ENCODE measurements at places on chromosomes 2 and 18. TPM values are rescaled to one million over a fixed set of nuclear protein-coding genes. Genes with fewer than 3 reads are reported as not detected.

CNOT11 gene
- total RNA-seq: 60.9 TPM

DNA sequence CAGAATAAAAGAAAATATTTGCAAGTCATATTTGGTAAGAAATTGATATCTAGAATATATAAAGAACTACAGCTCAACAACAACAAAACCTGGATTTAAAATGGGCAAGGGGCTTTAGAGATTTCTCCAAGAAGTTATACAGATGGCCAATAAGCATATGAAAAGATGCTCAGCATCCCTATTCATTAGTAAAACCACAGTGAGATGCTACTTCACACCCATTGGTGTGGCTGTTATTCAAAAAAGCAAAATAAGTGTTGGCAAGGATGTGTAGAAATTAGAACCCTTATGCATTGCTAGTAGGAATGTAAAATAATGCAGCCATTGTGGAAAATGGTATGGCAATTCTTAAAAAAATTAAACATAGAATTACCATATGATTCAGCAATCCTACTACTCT lies 29.8 kb downstream of the TANK start:
- H3K4me3 ChIP-seq: no peak overlapping the region
- H3K36me3 ChIP-seq: no peaks in the 10 kb centered on the region
- H3K27ac ChIP-seq: no peak overlapping the region
- no peak for DNase-seq
- no peaks in the 10 kb centered on the region for H3K27me3 ChIP-seq
- H3K4me1 ChIP-seq: no peaks in the 10 kb centered on the region

DNA sequence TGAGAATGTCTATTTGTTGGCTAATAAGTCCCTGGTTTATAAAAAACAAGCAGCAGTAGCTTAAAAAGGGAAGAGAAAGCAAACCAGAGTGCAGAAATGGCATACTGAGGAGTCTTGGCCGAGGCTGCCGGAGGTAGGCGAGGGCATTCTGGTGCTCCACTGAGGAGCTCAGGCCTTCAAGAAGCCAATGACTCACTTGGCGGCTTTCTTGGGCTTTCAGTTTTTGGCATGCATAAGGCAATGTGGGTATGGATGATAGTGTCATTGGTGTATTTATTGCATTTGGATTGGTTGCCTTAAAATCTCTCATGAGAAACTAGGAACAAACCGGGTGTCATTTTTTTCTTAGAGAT lies 119.6 kb upstream of the ARL5A start:
- DNase-seq: no peak
- no peak overlapping the region for H3K27ac ChIP-seq
- no peaks in the 10 kb centered on the region for H3K27me3 ChIP-seq

DNA sequence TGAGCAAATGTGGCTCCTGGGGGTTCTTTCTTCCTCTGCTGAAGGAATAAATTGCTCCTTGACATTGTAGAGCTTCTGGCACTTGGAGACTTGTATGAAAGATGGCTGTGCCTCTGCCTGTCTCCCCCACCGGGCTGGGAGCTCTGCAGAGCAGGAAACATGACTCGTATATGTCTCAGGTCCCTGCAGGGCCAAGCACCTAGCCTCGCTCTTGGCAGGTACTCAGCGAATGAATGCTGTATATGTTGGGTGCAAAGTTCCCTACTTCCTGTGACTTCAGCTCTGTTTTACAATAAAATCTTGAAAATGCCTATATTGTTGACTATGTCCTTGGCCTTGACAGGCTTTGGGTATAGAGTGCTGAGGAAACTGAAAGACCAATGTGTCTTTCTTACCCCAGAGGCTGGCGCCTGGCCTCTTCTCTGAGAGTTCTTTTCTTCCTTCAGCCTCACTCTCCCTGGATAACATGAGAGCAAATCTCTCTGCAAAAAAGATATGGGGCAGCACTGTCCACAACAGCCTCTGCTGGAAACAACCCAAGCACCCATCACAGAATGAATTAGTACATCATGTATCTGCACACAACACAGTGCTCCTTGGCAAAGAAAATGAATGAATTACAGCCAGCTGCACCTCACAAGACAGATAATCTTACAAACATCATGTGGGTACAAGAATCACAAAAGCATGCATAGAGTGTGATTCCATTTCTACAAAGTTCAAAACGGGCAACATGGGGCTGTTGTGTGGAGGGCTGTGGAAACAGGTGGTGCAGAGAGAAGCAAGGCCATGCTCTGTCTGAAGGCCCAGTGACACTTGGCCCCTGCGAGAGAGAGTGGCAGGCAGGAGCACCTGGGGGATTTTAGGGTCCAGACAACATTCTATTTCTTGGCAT lies 6.6 kb downstream of the IL1RN start:
- no peak for DNase-seq
- peaks cover 11% of the 10 kb centered on the region for H3K4me1 ChIP-seq
- no peaks in the 10 kb centered on the region for H3K36me3 ChIP-seq
- H3K27me3 ChIP-seq: no peaks in the 10 kb centered on the region
- no peak overlapping the region for H3K27ac ChIP-seq

UGT1A10 gene
- total RNA-seq: not detected

DNA sequence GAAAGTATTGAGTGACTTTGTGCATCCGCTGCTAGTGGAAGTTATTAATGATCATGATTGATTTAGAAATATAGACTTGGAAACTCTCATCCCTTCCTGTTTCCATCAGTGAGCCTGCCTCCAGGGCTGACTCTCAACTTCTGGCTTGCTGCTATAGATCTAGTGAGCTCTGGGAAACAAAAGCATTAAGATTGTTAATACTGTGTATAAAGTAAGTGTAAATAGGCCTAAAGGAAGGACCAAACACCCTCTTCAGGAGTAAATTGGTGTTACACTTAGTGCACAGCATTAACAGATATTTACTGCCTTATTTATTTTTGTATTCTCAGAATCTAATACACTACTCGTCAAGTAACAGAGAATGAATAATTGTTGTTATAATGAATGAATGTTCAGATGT lies 285.6 kb downstream of the THSD7B start:
- no peaks in the 10 kb centered on the region for H3K36me3 ChIP-seq
- no peak overlapping the region for H3K4me3 ChIP-seq
- no peaks in the 10 kb centered on the region for H3K27me3 ChIP-seq
- H3K4me1 ChIP-seq: no peaks in the 10 kb centered on the region
- no peak for DNase-seq

GRCh38 chr2:134445985-134446382 lies 192.1 kb downstream of the MGAT5 start:
- no peaks in the 10 kb centered on the region for H3K27me3 ChIP-seq
- H3K36me3 ChIP-seq: peaks cover 11% of the 10 kb centered on the region
- no peaks in the 10 kb centered on the region for H3K4me1 ChIP-seq
- DNase-seq: no peak

DNA sequence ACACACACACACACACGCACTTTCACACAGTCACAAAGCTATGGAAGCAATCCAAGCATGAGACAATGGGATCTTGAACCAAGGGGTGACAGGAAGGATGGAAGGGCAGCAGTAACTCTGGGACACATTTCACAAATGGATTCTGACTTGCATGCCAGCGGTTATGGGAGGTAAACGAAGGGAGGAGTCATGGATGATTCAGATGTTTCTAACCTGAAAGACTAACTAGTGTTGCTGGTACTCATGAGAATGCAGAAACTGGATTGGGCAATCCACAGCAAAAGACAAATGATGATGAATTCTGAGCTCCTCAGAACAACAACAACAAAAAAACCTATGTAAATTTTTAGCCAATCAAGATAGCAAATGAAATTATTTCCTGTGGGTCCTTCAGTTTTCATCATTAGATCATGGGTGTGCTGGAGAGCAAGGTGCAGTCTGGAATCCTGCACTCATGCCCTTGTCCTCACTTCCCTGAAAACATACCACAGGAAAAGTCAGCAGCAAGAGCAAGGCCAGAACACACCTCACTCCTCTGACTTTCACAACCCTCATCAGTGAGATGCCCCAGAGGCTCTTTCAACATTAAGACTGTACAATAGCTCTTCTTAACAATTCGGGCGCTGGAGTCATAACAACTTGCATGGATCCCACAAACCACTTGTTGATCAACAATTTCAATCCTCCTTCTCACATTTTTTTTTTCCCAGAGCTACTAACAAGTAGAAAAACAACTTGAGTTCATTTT lies 32.6 kb downstream of the ABCA12 start:
- no peaks in the 10 kb centered on the region for H3K27me3 ChIP-seq
- no peak overlapping the region for H3K27ac ChIP-seq
- no peak overlapping the region for H3K4me3 ChIP-seq
- H3K4me1 ChIP-seq: no peaks in the 10 kb centered on the region

GAD1 gene
- 0.55 TPM for total RNA-seq

GRCh38 chr2:234979204-234980167 lies 27.7 kb downstream of the SH3BP4 start:
- no peak overlapping the region for H3K27ac ChIP-seq
- no peak overlapping the region for H3K4me3 ChIP-seq
- no peaks in the 10 kb centered on the region for H3K36me3 ChIP-seq
- no peak for DNase-seq
- H3K4me1 ChIP-seq: no peaks in the 10 kb centered on the region
- H3K27me3 ChIP-seq: no peaks in the 10 kb centered on the region

DNA sequence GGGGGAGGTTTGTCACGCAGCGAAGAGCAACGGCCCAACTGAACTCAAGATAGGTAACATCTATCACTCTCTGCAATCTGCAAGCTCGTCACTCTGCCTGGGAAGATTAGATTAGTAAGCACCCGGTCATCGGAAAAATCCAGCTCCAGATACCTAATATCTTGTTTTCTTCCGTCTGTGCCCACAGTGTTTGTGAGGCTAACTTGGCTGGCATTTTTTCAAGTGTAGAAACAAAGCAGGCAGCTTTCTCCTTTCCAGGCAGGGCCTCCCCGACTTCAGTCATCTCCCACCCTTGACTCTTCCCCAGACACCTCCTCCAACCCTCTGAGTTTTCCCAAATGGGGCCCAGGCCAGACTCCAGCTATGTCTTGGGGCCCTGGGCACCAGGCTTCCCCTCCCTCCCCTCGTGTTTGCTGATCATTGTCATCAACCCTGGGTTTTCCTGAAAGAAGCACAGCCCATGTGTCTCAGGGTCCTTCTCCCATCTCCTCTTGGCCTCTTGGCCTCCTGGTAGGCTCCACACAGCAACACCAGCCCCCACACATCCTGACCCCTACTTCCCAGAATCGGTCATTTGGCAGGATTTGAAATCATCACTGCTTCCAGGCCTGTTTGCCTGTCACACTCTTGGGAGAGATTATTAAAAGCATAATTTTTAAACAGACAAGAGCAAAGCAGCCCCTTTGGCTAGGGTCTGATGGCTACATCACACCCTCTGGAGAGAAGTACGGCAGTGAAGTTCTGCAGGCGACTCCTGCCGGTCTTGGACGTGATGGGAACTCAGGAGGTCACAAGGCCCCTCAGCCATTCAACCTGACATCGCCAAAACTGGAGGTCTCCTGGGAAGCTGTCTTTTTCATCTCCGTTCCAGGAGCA lies 144.9 kb upstream of the ID2 start:
- no peak for DNase-seq
- H3K36me3 ChIP-seq: no peaks in the 10 kb centered on the region
- H3K27me3 ChIP-seq: no peaks in the 10 kb centered on the region
- peaks cover 35% of the 10 kb centered on the region for H3K4me1 ChIP-seq
- H3K27ac ChIP-seq: no peak overlapping the region

- H3K4me1 ChIP-seq: no peaks in the 10 kb centered on the region
- no peaks in the 10 kb centered on the region for H3K36me3 ChIP-seq
- no peak overlapping the region for H3K4me3 ChIP-seq
These were observed 84.0 kb downstream of the EVA1A start for GRCh38 chr2:75476761-75477160.

- DNase-seq: no peak
- H3K4me3 ChIP-seq: no peak overlapping the region
- H3K27ac ChIP-seq: no peak overlapping the region
- H3K27me3 ChIP-seq: no peaks in the 10 kb centered on the region
These were observed 15.5 kb downstream of the CACNB4 start for GRCh38 chr2:152083202-152083875.

DNA sequence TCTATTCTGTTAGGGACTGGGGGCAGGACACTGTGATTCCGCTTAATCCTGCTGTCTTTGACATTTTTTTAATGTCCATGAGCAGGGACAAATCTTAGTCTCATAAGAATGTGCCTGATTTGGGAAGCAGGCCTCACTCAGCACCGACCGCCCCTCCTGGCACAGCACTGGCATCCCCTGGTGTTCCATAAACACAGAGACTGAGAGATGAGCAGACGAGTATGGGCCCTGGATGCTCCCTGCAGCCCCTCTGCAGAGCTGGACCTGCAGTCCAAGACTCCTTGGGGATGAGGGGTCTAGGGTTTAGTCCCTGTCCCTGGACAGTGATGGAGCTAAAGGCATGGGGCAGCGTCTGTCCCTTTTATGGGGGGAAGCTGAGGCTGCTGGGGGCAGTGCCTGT lies 81.6 kb downstream of the NDUFA10 start:
- no peak overlapping the region for H3K4me3 ChIP-seq
- H3K27me3 ChIP-seq: no peaks in the 10 kb centered on the region
- H3K4me1 ChIP-seq: peaks cover 12% of the 10 kb centered on the region

CCDC85A gene
- not detected for total RNA-seq

DNA sequence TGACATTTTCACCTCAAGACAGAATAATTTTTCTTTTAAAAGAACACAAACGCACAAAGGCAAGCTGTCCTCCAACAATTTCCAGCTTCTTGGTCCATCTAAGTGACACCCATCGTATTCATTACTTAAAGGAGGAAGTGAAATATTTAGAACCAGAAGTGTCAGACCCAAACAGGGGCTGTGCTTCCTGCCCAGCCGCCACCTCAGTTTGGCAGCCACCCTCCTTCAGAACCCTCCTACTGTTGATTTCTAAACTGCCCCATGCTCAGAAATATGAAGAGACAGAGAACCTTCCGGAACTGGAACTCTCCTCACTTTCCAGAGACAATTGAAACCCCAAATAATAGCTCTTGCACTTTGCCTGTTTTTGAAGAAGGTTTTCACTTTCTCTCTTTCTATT lies 734.8 kb upstream of the SALL3 start:
- no peak for DNase-seq
- no peak overlapping the region for H3K27ac ChIP-seq
- H3K4me1 ChIP-seq: no peaks in the 10 kb centered on the region
- no peaks in the 10 kb centered on the region for H3K27me3 ChIP-seq
- no peak overlapping the region for H3K4me3 ChIP-seq

- H3K36me3 ChIP-seq: no peaks in the 10 kb centered on the region
- no peaks in the 10 kb centered on the region for H3K27me3 ChIP-seq
- H3K4me1 ChIP-seq: no peaks in the 10 kb centered on the region
- no peak for DNase-seq
- no peak overlapping the region for H3K4me3 ChIP-seq
These were observed 565.6 kb downstream of the TMEM182 start for GRCh38 chr2:103327386-103327785.

GRCh38 chr2:137300987-137301386 lies 535.6 kb downstream of the THSD7B start:
- H3K4me3 ChIP-seq: no peak overlapping the region
- H3K36me3 ChIP-seq: no peaks in the 10 kb centered on the region
- no peaks in the 10 kb centered on the region for H3K27me3 ChIP-seq
- DNase-seq: no peak
- no peak overlapping the region for H3K27ac ChIP-seq

DNA sequence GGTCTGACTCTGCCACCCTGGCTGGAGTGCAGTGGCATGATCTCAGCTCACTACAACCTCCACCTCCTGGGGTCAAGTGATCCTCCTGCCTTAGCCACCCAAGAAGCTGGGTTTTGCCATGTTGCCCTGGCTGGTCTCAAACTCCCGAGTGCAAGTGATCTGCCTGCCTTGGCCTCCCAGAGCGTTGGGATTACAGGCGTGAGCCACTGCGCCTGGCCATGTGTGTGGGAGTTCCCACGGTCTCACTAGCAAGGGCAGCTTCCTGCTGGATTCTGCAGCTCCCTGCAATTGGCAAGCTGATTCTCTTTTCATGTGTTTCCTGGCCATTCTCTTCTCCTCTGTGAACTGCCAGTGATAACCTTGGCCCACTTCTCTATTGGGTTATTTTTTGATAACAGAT lies 84.0 kb downstream of the USP40 start:
- H3K27ac ChIP-seq: no peak overlapping the region
- no peaks in the 10 kb centered on the region for H3K27me3 ChIP-seq
- DNase-seq: no peak
- peaks cover 8% of the 10 kb centered on the region for H3K36me3 ChIP-seq
- no peaks in the 10 kb centered on the region for H3K4me1 ChIP-seq

Measured in CD8-positive, alpha-beta memory T cell (primary cell).